ENCODE measurements at places on chromosomes 7 and 10.

DNA sequence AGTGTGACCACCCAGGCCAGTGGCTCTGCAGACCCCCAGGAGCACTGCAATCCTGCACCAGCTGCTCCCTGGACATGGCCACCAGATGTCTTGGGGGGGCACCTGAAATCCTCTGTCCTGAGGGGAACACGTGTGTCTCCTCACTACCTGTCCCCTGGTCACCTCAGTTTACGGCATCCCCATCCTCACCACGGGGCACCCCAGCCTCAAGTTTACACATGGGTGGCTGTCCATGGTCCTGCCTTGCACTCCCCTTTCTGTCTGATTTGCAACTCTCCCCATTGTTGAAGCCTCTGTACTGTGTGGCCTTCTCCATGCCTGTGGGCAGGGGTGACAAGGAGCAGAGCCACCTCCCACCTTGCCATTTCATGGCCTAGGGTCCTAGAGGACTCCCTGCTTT is 67.2 kb downstream of the RAMP3 start:
- DNase-seq = no peak

DNA sequence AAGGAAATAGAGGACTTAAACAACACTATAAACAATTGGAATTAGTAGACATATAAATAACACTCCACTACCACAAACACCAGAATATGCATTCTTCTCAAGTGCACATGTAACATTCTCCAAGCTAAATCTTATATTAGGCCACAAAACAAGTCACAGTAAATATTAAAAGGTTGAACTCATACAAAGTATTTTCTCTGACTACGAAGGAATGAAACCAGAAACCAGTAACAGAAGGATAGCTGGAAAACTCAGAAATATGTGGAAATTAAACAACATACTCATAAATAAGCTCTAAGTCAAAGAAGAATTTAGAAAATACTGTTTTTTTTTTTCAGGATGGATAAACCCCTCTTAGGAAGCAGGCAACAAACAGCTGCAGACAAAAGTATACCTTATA is 77.4 kb upstream of the IGFBP3 start:
- no peak for DNase-seq

- DNase-seq = no peak
Measured at GRCh38 chr10:13790196-13790595, 203.4 kb downstream of the PRPF18 start.

GRCh38 chr7:118057404-118057803 is 126.6 kb upstream of the LSM8 start:
- no peak for DNase-seq

GRCh38 chr7:12291870-12292269 is 80.8 kb downstream of the TMEM106B start:
- no peak for DNase-seq

- no peak for DNase-seq
Measured at GRCh38 chr10:31621733-31622132, 302.7 kb downstream of the ZEB1 start.

DNA sequence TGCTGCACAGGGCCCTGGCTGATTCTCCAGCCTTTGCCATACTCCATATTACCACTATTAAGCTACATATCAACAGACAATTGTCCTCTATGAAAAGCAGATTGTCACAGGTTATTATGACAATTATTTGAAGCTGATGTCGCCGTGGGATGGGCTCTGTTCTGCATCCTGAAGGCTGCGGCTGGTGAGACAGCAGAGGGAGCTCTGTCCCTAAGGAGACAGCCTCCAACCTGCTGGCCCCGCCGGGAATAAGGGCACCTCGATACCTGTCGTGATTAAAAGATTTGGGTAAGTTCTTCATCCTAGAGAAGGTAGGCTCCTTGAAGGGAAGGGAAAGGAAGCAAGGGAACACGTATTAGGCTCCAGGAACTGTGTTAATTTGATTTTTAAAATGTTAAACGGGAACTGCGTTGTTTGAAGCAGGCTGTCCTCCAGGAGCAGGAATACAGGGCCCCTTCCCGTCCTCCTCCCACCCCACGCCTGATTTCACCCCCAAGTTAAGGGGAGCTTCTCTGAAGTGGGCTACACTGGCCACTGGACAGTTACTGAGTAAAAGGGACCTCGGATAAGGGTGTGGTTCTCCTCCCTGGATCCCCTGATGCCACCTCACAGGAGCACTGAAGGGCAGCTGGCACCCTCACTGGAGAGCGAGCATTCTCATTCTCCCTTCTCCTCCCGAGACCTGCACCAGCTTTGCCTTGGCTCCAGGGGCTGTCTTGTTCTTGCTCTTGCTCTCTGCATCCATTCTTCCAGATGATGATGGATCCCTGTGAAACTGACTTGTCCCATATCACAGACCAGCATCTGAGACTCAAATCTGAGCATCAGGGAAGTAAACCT is 11.8 kb upstream of the TIAL1 start:
- DNase-seq = no peak

DNA sequence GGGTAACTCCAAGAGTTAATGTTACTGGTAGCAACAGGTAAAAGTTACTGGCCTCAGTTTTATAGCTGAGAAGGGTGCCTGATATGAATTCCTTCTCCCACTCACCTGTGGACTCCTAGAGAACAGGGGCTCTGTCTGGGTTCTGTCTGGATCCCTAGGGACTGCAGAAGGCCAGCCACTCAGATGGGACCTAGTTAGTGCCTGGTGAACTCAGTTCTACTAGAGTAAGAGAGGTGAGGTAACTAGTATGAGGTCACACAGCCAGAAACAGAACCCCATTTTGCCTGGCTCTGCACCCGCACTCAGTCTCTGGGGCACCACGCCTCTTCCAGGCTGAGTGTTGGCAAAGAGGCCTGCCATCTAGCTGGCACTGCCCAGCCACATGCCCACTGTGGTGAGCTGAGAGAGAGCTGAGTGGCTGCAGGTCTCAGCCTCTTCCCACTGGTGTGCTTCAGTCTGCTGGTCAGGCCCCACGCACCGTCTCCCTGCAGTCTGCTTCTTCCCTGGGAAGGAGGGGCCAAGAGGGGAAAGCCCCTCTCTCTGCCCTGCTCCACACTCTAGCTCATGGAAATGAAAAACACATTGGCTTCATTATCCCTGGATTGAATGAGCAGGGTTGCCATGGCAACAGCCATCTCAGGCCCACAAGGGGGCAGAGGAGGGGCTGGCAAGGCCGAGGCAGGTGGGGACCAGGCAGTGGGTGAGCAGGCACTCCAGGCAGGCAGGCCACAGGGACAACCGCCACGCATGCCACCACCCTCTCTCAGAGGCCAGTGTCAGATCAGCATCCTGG is 110.6 kb downstream of the ZMIZ1 start:
- no peak for DNase-seq

- DNase-seq = no peak
Measured at GRCh38 chr7:54116956-54117355, 425.2 kb upstream of the VSTM2A start.

GRCh38 chr7:2425749-2426148 is 22.3 kb downstream of the CHST12 start:
- DNase-seq = no peak

DNA sequence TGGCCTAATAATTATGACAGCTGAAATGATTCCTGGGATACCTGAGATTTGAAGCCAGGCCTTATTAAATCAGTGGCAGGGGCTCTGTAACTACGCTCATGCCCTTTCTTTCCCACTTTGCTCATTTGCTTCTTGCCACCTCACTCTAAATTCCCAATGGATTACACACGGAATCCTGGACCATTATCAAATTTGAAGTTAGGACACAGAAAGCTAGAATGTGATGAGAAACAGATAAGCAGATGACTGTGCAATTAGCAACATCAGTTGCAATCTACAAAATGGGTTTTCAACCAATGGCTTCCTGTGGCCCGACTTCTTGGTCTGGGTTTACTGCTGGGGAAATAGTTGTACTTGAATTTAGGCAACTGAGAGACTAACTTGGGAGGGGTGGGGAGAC is 374.3 kb downstream of the INHBA start:
- DNase-seq = no peak

- no peak for DNase-seq
Measured at GRCh38 chr10:10489076-10489475, 528.6 kb upstream of the CELF2 start.

DNA sequence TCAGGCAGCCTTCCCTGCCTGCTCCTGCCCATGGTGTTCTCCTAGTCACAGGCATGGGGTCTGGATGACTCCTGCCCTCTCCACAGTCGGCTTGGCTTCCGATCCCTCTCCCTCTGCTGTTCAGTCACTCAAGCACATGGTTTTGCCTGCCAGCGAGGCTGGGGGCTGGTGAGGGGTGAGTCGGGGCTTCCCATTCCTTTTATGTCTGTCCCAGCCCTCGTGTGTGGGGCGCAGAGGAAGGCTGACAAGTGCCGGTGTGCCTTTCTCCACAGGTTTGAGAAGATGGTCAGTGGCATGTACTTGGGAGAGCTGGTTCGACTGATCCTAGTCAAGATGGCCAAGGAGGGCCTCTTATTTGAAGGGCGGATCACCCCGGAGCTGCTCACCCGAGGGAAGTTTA is 40.1 kb downstream of the TACR2 start:
- no peak for DNase-seq

- DNase-seq = no peak
Measured at GRCh38 chr10:129689671-129690071, 222.6 kb downstream of the MGMT start.

DNA sequence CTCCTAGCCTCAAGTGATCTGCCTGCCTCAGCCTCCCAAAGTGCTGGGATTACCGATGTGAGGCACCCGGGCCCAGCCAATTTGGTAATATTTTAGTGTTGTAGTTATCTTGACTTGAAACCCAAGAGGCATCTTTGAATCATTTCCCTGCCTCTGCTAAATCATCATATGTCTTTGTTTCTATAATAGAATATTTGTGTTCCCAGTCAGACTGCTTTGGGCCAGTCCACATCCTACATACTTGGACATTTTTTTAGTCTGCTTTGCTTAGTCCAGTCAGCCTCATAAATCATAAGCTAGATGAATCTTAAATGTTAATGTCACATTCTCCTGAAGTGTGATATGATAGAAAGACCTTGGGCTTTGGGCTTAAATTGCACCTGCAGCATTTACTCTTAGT is 5.9 kb downstream of the STAM start:
- DNase-seq = no peak

GRCh38 chr10:68303849-68304412 is 27.9 kb upstream of the HNRNPH3 start:
- no peak for DNase-seq

DNA sequence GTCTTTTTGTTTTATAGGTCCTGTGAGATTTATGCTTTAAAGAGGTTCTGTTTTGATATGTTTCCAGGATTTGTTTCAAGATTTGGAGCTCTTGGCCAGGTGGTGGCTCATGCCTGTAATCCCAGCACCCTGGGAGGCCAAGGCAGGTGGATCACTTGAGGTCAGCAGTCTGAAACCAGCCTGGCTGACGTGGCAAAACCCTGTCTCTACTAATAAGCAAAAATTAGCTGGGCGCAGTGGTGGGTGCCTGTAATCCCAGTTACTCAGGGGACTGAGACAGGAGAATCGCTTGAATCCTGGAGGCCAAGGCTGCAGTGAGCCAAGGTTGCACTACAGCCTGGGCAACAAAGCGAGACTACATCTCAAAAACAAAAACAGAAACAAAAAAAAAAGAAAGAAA is 8.3 kb upstream of the HYAL4 start:
- DNase-seq = no peak

DNA sequence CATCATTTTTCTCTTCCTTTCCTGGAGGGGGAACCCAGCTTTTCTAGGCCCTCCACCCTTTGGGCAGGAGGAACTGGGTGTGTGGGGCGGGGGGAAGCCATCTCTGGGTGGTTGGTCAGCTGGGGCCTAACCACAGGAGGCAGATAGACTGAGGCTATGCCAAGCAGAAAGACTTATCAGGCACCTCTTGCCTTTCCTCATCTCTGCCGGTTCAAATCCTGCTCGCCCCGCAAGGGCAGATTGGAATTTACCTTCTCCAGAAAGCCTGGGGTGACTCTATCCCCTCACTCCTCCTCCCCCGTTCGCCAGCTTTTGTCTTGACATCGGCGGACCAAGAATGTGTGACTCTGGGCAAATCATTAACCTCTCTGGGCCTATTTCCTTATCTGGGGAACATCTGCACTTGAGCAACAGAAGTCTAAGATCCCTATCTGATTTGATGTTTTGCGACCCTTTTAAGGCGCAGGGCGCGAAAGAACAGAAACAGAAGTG is 584 bp upstream of the GARS1 start:
- peak; percentile 23 for DNase-seq

DNA sequence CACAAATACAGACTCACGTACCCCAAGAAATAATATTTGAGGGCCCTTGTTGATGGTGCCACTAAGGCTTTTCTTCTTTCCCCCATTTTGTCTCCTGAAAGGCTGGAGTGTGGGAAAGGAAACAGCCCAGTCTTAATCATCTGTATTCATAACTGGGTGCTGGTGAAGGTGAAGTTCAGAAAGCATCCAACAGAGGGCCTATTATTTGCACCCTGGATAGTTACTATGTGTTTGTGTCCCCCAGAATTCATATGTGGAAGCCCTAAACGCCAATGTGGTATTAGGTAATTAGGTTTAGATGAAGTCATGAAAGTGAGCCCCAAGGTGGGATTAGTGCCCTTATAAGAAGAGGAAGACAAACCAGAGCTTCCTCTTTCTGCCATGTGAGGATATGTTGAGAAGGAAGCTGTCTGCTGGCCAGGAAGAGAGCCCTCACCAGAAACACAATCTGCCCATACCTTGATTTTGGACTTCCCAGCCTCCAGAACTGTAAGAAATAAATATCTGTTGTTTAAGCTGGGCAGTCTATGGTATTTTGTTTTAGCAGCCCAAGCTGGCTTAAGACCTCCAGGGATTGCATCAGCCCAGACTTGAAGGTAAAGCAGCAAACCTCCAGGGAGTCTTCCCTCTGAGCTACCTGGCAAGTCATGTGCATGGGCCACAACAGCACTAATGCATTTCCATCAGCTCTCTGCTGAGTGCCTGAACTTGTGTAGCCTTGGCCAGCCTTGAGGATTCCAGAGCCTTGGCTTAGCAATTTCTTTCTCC is 90.0 kb upstream of the ADRB1 start:
- DNase-seq = no peak

- DNase-seq = no peak
Measured at GRCh38 chr7:27647046-27647445, 15.6 kb downstream of the HIBADH start.

DNA sequence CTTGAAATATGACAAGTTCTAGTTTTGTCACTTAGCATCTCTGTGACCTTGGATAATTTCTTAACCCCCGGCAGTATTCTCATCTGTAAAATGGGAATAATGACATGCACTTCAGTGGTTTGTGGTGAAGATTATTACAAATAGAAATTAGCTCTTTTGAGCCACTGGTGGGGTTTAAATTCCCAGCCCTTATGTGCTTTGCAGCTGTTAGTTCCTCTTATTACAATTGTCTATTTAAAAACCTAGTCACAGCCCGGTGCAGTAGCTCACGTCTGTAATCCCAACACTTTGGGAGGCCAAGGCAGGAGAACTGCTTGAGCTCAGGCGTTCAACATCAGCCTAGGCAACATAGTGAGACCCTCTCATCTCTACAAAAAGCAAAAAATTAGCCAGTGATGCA is 30.1 kb downstream of the CAV1 start:
- DNase-seq = no peak

GRCh38 chr7:83819911-83820310 is 171.0 kb upstream of the SEMA3E start:
- no peak for DNase-seq

GRCh38 chr7:82359426-82359825 is 84.2 kb downstream of the CACNA2D1 start:
- no peak for DNase-seq

All from memory B cell (primary cell).